AG04449 (cell line): ENCODE measurements at places on chromosomes 5 and 9.
A peak's percentile ranks its signal among the peaks of the same experiment; 100 is the strongest.

- DNase-seq = no peak
Measured at GRCh38 chr5:148751025-148751424, 75.4 kb upstream of the ADRB2 start.

GRCh38 chr5:150774145-150774544 lies 4.4 kb upstream of the SMIM3 start:
- DNase-seq = peak; percentile 65

DNA sequence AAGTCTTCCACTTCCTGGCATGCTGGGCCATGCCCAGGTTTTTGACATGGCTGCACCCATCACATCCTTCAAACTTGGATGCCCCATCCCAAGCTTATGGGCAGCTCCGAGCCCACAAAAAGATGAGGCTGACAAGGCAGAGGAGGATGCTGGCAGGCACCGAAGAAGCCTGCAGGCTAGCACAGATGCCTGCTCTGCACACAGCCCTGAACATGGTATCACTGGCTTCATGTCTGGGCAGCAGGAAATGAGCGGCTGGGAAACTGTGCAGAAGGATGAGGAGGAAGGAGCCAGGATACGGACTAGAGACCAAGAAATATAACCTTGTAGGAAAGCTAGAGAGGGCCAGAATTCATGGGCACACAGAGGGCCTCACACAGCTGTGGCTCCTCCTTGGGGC lies 14.8 kb downstream of the CAMK2A start:
- DNase-seq = no peak

DNA sequence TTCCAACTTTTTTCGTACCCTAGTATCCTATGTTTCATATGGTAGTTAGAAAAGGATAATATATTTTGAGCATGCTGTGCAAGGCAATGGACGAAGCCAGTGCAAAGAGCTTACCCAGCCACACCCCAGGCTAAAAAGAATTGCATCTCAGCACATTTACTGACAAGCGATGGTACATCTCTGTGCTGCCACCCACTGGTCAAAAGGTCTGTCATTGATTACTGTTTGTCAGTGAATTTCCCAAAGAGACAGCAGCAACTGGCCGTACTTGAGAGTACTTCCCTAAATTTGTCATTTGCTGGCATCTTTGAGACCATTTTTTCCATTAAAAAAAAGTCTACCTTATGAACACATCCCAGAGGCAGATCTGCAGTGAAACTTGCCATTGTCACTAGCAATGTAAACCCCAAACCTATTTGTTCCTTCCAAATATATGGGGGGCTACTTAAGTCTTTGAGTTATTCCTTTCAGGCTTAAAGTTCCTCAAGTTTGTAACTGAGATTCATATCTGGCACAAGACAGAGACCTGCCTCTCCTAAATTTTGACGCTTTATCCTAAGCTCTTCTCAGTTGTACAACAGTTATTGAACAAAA lies 184.3 kb downstream of the CTNND2 start:
- DNase-seq = no peak

DNA sequence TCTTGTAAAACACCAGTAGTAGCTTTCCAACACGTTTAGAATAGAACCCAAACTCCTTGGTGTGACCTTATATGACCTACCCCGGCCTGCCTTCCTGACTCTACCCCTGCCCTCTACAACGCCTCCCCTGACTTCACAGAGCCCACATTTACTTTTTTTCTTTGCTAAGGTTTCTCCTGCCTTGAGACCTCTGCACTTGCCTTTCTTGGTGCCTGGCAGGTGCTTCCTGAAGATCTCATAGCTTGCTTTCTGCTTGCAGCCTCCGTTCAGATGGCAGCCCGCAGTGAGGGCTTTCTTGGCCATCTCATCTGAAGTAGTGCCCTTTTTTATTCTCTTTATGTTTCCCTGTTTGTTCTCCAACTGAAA lies 24.3 kb downstream of the NUP214 start:
- DNase-seq = no peak

DNA sequence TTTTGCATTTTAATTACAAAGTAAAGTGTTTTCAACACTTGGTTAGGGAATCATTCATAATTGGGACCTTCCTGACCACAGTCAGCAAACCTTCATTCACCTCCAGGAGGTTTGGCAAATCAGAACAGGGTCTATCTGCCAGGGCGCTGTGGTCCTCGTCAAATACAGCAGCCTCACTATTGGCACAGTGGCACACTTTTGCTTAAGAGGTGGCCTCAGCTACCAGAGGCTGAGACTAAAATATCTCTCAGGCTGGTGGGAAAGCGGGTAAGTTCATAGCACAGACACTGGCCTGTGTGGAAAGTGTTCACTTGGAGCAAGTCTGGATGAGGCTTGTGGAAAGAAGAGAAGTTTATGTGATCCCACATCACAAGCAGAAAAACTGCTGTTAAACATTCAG lies 268.6 kb upstream of the DAPK1 start:
- no peak for DNase-seq

GRCh38 chr5:82405618-82406204 lies 127.6 kb upstream of the RPS23 start:
- peak; percentile 100 for DNase-seq

GRCh38 chr5:105754056-105754455 lies 1916.7 kb downstream of the EFNA5 start:
- no peak for DNase-seq

- DNase-seq = no peak
Measured at GRCh38 chr5:145360936-145361335, 474.2 kb downstream of the PRELID2 start.

GRCh38 chr9:70260007-70260443 lies 1.2 kb downstream of the SMC5 start:
- no peak for DNase-seq

DNA sequence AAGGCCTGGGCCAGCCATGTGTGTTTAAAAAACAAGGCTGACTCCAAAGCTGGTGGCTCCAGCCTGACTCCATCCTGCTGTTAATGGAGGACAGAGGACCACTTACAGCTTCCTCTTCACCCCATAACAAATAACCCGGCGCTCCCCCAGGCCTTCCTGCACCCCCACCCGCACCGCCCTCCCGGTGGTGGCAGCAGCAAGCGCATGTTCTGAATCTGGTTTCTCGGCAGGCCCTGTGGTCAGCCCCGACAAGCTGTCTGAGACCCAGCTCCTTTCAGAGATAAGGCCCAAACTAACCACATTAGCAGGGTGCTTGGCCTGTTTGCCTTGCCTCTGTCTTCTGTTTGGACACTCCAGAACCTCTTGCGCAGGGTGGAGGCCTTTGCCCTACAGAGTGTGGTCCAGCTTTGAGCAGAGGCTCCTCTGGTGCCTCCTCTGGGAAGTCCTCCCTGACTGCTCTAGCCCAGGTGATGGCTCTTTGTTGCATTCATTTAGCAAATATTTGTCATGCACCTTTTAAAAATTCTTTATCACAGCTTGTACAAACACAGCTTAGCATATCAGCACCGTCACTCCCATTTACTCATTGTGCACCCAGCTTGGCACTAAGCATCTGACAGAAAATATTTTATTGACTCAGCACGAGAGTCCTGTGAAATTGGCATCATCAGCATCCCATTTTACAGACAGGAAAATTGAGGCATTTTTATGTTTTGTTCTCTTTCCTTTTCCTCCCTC lies 78.4 kb downstream of the NDFIP1 start:
- DNase-seq = no peak

DNA sequence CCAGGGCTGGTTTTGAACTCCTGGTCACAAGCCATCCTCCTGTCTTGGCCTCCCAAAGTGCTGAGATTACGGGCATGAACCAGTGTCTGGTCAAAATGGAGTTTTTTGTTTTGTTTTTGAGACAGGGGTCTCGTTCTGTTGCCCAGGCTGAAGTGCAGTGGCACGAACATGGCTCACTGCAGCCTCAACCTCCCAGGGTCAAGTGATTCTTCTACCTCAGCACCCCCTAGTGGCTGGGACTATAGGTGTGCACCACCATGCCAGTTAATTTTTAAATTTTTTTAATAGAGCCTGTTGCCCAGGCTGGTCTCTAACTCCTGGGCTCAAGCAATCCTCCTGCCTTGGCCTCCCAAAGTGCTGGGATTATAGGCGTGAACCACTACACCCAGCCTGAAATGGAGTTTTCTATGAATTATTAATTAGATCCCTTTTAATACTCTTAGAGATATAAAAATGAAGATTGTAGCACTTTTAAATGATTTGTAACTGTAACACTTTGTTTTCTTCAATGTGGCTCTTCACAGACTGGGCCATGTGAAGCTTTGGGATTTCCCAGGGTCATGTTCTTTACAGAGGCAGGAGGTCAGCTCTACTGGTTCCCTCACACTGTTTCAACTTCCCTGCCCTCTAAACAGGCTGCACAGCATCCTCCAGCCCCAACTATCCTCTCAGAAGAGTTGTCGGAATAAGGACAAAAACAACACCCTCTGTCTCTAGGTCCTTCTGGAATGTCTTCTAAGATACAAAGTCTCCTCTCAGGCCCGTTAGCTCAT lies 32.7 kb upstream of the SPARC start:
- DNase-seq = no peak

GRCh38 chr9:114799441-114799840 lies 6.4 kb downstream of the TNFSF15 start:
- no peak for DNase-seq

- DNase-seq = no peak
Measured at GRCh38 chr5:177595991-177596774, 3.7 kb upstream of the B4GALT7 start.

- no peak for DNase-seq
Measured at GRCh38 chr5:883475-884181, 9.0 kb downstream of the BRD9 start.

- no peak for DNase-seq
Measured at GRCh38 chr5:96432216-96433065, 607 bp downstream of the PCSK1 start.

DNA sequence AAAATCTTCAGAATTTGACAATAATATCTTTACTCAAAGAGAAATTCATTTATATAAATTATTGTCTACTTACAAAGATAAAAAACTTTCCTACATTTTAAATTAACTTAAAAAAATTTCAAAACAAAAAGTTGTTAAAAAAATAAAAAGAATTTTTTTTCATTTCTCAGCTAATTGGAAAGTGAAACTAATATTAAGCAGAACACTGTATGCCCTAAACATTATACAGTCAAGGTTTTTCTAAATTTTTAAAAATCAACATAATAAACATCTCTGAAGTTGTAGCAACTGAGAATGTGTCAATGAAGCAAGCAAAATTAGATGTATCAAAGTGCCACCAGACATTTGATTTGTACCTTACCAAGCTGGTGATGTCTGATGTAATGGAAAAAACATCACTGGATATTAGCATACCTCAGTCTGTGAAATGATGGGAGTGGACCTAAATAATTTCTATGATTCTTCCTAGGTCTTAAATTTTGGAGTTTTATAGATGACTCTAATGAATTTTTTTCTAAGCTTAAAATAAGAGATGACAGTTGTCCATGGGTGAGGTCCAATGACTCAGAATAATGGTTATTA lies 290.1 kb downstream of the ADAMTS6 start:
- no peak for DNase-seq

DNA sequence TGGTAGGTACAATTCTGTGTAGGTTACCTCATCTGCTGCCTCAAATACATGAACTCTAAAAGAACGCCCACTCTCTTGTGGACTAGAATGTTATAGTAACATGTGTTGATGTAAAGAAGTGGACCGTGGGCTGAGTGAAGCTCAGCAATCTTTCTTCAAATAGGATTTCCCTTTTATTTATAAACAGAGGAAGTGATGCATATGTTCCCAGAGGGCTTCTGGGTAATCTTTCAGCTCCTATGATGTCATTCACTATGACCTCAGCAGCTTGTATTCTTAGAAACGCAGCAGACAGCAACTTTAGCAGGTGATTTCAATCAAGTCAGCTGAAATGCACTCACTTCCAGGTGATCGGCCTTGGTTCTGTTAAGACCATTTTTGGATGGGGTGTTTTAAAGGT lies 14.4 kb downstream of the F2RL2 start:
- no peak for DNase-seq

- no peak for DNase-seq
Measured at GRCh38 chr5:117665121-117665520, 1090.5 kb upstream of the SEMA6A start.

DNA sequence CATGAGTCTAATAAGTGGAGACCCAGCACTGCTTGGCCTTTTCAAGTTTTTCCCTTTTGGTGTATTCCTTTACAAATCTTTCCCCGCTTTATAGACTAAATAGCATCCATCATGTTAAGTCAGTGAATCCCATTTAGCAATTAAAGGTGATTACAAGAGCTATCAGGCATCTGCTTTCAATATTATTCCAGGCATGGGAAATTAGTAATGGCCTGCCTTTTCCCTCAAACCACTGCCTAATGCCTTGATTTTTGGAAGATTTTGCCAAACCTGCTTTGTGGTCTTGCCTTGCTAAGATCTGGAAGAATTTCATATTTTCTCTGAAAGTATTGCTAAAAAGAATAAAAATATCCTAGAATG lies 102.8 kb upstream of the GNA14 start:
- no peak for DNase-seq

DNA sequence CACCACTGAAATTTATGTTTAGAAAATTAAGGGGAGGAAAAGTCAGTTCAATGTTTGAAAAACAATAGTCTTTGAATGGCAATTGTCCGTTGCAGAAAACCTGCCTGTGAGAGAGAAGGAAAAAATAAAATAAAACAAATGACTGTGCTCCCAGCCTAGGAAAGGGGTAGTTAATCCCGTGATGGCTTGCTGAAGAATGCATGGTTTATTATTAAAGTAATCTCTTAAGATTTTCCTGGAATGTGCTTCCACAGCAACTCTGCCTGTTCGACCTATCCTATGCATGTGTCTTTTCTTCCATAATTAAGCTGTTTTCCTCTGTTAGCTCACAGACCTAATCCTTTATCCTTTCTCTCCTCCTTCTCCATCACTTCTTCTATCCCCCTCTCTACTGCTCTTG lies 2.4 kb upstream of the DAB2 start:
- DNase-seq = no peak

GRCh38 chr5:138068742-138069600 lies 14.9 kb upstream of the WNT8A start:
- DNase-seq = peak; percentile 9

GRCh38 chr9:118059484-118060278 lies 355.5 kb downstream of the TLR4 start:
- no peak for DNase-seq

- DNase-seq = no peak
Measured at GRCh38 chr5:136269973-136270372, 77.0 kb upstream of the SMIM32 start.

DNA sequence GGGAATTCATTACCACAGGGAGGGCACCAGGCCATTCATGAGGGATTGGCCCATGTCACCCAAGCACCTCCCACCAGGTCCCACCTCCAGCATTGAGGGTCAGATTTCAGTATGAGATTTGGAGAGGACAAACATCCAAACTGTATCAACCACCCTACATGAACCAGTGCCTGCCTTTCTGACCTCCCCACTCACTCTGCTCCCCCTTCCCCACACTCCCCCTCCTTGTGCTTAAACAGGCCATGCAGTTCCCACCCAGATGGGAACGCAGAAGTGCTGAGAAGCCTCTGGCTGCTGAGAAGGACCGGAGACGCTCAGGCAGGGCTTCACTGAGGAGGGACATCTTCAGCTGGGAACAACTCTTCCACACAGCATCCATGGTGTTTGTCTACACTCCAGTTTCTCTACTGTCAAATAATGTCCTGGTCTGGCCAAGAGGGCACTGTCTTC lies 30.0 kb upstream of the ADAMTS2 start:
- DNase-seq = no peak

- no peak for DNase-seq
Measured at GRCh38 chr9:124760719-124761118, 10.4 kb downstream of the NR6A1 start.

GRCh38 chr9:124045830-124046177 lies 34.2 kb downstream of the LHX2 start:
- DNase-seq = no peak

- no peak for DNase-seq
Measured at GRCh38 chr5:59587489-59588337, 305.8 kb downstream of the PDE4D start.

- DNase-seq = no peak
Measured at GRCh38 chr9:120100595-120100994, 479.4 kb downstream of the CDK5RAP2 start.

GRCh38 chr9:83061036-83061435 lies 1.9 kb downstream of the RASEF start:
- no peak for DNase-seq
